ENCODE measurements at places on chromosomes 3 and 15.
A peak's percentile ranks its signal among the peaks of the same experiment; 100 is the strongest.

DNA sequence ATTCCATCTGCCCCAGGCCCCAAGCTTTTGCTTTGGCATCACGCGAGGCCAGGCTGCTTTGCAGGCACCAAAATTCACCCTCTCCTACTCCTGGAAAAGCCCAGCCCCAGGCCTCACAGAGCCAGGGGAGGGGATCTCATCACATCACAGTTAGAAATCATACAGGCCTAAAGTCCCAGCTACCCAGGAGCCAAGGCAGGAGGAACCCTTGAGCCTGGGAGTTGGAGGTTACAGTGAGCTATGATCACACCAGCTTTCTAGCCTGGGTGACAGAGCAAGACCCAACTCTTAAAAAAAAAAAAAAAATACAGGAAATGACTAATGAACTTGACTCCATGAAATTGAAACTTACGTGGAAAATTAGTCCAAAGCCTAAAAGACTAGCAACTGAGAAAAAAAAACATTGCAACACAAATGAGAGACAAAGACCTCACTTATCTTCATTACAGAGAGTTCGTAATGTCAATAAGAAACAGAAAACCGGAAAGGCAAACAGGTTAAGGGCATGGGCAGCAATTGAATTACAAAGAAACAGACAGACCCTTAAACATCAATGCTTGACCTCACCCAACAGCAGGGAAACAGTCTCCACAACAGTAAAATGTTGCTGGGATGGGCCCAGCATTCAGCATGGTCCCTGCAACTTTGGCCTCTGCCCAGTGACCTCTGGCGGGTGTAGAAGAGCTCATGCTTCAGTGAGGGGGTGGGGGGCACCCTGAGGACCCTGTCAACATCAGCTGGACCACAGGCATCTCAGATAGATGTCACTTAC lies 151.5 kb downstream of the LRRK1 start:
- peak; percentile 21 for DNase-seq

DNA sequence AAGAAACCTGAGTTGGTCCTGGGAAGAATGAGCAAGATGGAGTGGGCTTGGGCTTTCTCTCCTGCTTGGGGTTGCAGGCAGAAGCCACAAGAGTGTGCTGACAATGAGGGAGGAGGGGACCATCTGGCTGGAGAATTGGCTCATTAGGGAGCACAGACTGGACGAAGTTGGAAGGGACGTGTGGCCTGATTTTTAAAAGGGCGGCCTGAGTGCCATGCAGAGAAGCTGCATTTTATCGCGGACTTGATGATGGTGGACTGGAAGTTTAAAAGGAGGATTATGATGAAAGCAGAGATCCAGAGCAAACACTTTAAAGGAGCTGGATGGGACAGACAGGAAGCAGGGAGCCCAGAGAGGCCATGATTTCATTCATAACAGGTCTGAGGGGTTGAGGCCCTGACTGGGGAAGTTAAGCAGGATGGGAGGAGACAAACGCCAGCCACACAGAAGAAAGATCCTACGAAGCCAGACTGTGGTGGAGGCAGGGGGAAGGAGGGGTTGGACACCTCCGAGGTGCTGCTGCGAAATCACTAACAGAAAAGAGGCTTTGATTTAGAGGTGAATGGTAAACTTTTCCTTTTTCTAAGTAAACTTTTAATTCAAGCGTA lies 23.6 kb downstream of the TLNRD1 start:
- DNase-seq: no peak

DNA sequence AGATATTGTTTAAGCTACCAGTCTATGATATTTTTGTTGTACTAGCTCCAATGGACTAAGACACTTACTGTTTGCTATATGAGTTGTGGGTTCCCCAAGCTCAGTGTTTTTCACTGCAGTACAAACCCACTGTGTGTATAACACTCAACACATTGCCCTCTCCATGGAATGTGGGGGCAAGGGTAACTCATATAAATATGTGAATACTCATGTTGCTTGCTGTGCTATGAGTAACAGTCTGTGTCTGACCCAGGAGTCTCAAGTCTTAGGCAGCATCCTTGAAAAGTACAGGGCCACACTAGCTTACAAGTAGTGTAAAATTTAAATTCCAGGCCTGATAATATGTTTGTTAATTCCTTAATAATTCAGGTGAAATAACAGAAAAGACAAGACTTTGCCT lies 22.5 kb upstream of the CNTN3 start:
- DNase-seq: no peak

- DNase-seq: no peak
Observed at GRCh38 chr3:45692866-45693265, 3.7 kb downstream of the SACM1L start.

DNA sequence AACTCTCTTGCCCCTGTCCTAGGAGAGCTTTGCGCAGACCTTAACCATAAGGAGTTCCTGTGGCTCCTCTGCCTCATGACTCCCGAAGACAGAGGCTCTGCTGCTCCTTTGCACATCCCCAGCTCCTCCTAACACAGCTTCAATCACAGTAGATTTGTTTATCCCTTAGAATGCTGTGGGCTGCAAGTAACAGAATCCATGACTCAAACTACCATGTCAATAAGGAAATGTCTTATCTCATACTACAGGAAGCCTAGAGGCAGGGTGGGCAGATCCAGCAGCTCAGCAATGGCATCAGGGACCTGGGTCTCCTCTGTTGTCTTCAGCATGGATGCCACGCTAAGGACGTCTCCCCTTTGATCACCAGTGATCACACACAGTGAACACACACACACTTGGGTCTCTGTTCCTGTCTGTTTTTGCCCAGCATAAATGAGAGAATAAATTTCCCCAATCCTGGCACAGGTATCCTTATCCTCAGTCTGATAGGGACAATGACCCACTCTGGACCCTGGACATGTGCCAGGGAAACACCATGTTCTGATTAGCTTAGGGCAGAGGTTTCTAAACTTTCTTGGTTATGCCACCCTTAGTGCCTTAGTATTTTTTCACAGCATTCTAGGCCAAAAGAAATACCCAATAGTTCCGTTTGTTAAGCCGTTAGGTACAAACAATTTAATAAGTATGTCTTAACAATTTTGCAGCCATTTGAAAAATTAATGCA lies 46.1 kb upstream of the MRPS22 start:
- no peak for DNase-seq

- DNase-seq: no peak
Observed at GRCh38 chr15:50250760-50251394, 14.6 kb downstream of the HDC start.

DNA sequence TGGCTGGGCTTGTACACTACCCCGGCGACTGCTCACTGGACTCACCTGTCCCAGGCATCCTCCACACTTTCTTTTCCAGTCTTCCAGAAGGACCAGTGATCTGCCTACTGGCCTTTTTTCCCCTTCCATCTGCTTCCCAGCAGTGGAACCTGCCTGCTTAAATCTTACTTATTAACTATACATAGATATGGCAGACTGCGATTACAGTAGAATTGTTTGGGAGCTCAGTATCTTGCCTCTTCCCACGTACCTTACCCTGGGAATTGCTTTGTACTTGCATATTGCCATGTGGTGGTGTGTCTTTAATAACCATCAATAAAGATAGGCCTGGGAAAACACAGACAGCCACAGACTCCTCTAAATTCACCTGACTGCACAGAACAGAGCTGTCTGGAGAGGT lies 11.8 kb upstream of the HES1 start:
- DNase-seq: peak; percentile 48

DNA sequence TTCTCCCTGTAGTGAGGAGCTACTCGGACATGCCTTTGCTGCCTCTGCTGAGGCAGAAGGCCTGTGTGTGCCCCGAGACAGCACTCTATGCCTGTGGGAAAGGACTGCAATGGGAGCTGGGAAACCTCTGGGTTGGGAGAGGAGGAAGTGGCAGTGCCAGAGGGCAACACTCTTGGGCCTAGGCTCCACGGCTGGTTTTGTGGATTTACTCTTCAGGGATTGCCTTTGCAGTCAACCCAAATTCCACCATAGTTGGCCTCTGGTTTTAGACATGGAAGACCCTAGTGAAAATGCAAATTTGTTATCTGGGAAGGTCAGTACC lies 46.8 kb downstream of the ITGA11 start:
- no peak for DNase-seq

All from NCI-H1417 (cell line).